Nucleus accumbens (tissue), 56 donors: ENCODE measurements at places on chromosomes 4 and X.

DNA sequence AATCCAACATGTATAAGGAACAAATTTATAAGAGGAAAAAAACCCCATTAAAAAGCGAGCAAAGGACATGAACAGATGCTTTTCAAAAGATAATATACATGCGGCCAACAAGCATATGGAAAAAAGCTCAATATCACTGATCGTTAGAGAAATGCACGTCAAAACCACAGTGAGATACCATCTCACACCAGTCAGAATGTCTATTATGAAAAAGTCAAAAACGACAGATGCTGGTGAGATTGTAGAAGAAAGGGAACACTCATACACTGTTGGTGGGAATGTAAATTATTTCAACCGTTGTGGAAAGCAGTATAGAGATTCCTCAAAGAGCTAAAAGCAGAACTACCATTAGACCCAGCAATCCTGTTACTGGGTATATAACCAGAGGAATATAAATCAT, 465.4 kb downstream of the TMA16 start:
- DNase-seq, result no peak

DNA sequence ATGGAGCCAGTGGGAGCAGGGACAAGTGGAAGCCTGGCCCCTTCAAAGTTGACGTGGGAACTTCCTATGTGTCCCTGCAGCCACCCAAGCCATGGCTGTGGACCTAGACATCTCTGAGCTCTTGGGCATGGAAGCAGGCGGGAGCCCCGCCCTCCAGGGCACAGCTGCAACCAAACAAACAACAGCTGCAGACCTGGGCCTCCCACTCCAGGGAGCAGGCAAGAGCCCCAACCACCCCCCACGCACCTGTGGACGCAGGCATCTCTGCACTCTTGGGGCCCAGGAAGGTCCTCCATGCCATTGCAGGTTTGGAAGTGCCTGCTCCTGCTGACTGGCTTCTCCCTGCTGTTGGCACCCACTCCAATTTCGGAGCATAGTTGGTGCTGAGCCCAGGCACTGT, 118.6 kb downstream of the ZMAT1 start:
- DNase-seq, result no peak

GRCh38 chr4:152729466-152729865, 49.7 kb upstream of the TMEM154 start:
- no peak for DNase-seq

GRCh38 chrX:112865464-112866025, 24.9 kb upstream of the AMOT start:
- DNase-seq, result no peak

DNA sequence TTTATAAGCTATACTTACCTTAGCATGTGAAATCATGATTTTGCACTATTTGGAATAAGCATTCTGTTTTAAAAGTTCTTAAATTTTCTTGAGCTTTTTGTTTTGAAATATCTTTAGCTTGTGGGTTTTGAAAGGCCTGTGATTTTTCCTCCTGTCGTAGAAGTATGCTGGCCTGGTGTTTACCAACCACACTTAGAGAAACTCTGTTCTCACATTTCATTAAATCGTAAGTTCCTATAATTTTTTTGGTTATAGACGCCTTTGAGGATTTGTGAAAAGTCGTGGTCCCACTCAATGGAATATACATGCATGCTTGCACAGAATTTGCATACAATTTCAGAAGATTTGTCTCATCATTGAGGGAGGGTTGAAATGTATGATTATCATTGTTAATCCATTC, 63.6 kb downstream of the PDLIM5 start:
- DNase-seq, result no peak

DNA sequence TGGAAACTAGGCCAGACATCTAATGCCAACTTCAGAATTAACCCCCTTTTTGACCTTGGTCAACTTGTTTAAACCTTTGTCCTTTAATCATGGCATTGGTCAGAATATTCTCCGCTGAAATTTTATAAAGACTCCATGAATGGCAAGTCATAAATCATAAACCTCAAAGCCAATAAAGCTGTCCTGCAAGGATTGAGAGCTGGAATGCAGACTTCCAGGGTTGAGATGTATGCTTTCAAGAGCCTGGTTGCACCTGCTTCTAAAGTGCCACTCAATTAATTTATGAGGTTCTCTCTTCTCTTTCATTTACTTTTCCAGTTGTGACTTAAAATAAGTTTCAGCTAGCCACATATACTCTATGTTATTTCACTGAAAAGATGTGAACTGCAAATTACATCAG, 136.2 kb upstream of the HCCS start:
- no peak for DNase-seq

DNA sequence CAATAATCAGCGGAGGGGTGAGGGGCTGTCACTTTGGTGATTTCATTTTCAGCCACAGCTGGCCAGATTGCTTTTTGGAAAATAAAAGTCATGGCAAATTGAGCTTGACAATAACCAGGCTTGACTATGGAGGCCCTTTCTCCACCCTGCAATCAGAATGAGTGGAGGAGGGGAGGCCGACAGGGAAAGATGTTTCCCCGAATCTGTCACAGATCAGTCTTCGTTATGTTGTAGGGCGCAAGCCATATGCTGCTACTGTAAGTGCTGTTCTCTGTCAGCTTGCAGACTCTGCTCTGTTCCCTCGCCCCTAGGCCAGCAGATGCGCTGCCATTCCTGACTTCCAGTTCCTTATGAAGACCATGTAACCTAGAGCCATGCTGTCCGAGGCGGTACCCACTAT, 114.1 kb downstream of the MGST2 start:
- DNase-seq, result no peak

- no peak for DNase-seq
These were observed 8.7 kb downstream of the HNRNPH2 start for GRCh38 chrX:101416691-101417090.

DNA sequence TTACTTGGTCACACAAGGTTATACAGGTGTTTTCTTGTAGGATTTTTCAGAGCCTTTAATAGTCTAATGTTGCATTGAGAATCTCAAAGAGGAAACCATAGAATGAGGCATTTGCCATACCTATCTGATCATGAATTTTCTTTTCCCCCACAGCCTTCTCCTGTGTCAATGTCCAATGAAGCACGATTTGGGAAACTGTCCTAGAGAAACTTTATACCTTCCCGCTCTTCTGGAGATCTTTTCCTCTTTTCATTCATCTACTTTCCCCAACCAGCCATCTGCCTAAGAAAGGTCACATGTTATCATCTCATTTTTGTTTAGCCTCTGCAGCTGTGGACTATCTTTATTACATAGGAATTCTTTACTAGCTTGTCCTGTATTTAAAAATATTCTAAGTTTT, 19.9 kb downstream of the VSIG4 start:
- no peak for DNase-seq

GRCh38 chr4:103425406-103425805, 227.3 kb upstream of the CENPE start:
- no peak for DNase-seq

DNA sequence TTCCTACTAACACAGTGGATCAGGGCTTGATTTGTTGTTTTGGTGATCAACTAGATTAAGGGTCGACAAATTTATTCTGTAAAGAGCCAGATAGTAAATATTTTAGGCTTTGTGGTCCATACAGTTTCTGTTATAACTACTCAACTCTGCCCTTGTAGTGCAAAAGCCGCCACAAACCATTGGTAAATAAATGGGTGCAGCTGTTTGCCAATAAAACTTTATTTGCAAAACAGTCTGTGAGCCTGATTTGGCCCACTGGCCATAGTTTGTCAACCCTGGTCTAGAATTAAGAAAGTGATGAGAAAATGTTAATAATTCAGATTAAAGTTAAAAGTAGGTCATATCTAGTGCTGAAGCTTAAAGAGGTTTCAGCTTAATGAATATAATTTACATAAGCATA, 84.0 kb upstream of the TRIM2 start:
- DNase-seq, result no peak

GRCh38 chrX:25523574-25524540, 508.1 kb upstream of the ARX start:
- DNase-seq, result peak; percentile 0

DNA sequence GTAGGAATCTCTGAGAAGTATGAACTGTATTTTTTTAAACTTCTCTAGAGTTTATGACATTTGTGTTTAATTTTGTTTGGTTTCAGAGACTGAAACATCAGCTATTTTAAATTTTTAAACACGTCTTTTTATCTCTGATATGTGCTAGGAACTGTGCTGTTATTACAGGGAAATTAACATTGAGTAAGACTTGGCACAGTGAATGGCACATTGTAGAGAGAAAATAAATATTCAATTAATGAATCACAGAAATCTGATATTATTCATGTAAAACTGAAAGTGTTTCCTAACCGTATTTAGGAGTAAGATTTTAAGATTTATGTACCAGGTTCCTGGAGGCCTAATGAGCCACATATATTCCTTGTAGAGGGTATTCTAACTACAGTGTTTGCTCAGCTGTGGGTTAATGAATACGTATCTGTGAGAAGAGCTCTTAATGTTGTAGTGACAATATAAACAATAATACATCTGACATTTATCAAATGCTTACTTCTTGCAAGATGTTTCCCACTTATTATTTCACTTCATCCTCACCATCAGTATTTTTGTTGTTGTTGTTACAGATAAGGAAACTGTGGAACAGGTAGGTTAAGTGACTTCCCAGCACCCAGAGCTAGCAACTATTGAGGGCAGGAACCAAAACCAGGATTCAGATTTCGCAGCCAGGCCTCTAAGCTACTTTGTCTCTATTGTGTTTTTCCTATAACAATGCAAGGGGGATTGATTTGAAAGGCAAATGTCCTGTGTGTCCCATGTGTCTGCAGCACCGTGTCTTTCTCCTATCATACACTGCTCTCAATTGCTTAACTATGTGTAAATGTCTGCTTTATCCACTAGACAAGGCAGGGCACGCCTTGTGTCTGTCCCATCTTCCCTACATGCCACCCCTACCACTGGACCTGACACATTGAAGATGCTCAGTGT, 121.1 kb upstream of the FAM9C start:
- DNase-seq, result no peak

DNA sequence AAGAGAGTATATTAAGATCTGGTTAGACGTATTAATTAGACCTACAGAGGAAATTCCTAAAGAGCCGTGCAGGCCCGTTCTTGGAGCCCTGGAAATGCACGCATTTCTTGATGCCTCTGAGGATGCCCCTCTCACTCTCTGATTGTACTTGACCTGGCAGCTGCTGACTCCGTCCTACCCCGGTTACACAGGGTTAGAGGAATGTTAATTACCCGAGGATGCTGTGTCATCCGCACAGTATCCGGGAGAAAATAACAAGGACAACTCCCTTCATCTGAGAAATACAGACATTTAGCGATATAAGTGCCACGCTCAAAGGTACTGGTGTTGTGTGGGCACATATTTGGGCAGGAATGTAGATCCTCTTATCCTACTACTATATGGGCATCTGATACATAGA, 404.6 kb upstream of the FAT1 start:
- no peak for DNase-seq
